ENCODE measurements at places on chromosomes 6 and 20. TPM values are rescaled to one million over a fixed set of nuclear protein-coding genes. Genes with fewer than 3 reads are reported as not detected.

DNA sequence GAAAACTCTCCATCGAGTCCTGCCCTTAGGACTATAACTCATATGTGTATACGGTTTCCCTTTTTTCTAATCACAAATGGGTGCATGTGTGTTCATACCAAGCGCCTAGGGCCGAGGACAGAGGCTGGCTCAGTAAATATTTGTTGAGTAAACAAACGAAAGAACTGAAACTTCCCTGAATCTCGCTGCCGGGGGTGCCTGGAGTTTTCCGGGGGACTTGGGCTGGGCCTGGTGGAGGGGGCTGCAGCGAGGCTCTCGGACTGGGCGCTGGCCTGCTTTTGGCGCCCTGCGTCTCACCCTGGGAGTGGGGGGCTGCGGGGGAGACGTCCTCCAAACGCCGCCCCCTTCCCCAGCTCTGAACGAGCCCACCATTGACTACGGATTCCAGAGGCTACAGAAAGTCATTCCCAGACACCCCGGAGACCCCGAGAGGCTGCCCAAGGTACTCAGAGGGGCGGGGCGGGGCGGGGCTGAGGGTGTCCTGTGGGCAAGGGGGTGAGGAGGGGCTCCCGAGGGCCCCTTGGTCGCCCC lies 49.0 kb downstream of the CPXM1 start:
- H3K36me3 ChIP-seq: peaks cover 10% of the 10 kb centered on the region
- peak overlapping the region; percentile 59 for H3K4me3 ChIP-seq
- no peak overlapping the region for H3K27ac ChIP-seq
- peaks cover 26% of the 10 kb centered on the region for H3K4me1 ChIP-seq

GRCh38 chr6:5850848-5851255 lies 155.9 kb downstream of the NRN1 start:
- H3K27me3 ChIP-seq: no peaks in the 10 kb centered on the region
- H3K4me1 ChIP-seq: no peaks in the 10 kb centered on the region
- no peak overlapping the region for H3K4me3 ChIP-seq
- no peak overlapping the region for H3K27ac ChIP-seq

DNA sequence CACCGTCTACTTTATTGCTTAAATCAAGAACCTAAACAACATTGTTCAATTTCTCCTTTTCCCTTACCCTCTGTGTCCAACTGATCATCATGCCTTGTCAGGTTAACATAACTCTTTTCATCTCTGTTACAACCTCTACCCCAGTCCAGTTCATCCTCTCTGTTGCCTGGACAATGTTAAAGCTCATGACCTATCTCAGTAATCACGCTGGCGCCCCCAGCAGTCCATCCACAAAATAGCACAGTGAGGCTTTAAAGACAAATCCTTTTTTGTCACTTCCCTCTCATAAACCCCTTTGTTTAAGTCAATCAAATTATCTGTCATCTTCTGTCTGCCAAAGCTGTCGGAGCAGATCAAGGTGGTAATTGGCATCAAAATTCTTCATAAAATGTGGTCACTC lies 140.1 kb downstream of the QKI start:
- no peak overlapping the region for H3K27ac ChIP-seq
- peak; percentile 57 for DNase-seq
- no peaks in the 10 kb centered on the region for H3K27me3 ChIP-seq
- no peak overlapping the region for H3K4me3 ChIP-seq
- peaks cover 47% of the 10 kb centered on the region for H3K36me3 ChIP-seq
- no peaks in the 10 kb centered on the region for H3K4me1 ChIP-seq

- no peak overlapping the region for H3K27ac ChIP-seq
- H3K4me1 ChIP-seq: peaks cover 46% of the 10 kb centered on the region
- no peaks in the 10 kb centered on the region for H3K27me3 ChIP-seq
Measured at GRCh38 chr6:41602864-41603608, 35.2 kb upstream of the MDFI start.

SALL4 gene
- 0.79 TPM for total RNA-seq

DNA sequence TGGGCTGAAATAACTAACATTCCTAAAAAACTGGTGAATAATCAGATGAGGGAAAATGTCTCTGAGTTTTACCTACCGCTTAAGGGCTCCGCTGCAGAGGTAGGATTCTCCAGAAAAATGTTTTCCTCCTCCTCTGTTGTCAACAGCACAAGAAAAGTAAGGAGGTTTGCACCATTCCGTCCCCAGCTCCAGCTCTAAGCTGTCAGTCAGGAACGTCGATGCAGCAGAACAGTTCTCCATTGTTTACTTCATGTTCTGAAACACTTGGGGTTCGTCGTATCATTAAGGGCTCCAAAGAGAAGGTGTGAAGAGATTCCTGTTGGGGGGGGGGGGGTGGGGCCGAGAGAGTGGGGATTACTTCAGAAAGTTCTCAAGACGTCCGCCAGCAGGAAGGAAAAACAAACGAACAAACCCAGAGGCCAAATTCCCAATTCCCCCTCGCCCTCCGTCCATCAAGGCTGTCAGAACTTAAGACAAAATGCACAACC lies 734 bp downstream of the MMS22L start:
- H3K27me3 ChIP-seq: no peaks in the 10 kb centered on the region
- DNase-seq: peak; percentile 10
- peak overlapping the region; percentile 67 for H3K27ac ChIP-seq
- H3K4me1 ChIP-seq: no peaks in the 10 kb centered on the region
- H3K4me3 ChIP-seq: peak overlapping the region; percentile 74

DNA sequence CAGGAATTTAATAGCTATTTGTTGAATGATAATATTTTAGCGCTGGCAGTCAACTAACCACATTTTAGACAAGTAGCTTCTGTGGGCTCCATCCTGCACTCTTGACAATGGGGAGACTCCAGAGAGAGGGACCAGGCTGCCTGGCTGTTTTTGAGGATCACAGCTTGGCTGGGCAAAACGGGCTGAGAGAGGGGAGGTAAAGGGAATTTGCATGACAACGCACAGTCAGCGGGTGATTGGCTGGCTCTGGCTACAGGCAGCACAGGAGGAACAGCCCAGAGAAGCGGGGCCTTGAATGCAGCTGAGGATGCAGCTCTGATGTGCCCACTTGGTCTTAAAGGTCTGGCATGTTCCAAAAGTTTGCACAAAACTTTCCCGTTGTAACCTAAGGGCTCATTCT lies 41.2 kb downstream of the LRFN2 start:
- no peaks in the 10 kb centered on the region for H3K27me3 ChIP-seq
- no peak for DNase-seq
- H3K36me3 ChIP-seq: no peaks in the 10 kb centered on the region
- H3K4me1 ChIP-seq: no peaks in the 10 kb centered on the region
- H3K27ac ChIP-seq: no peak overlapping the region

TBXT gene
- not detected for total RNA-seq

- peaks cover 22% of the 10 kb centered on the region for H3K4me1 ChIP-seq
- no peaks in the 10 kb centered on the region for H3K27me3 ChIP-seq
- no peak overlapping the region for H3K27ac ChIP-seq
Measured at GRCh38 chr6:43493230-43493629, 15.9 kb downstream of the TJAP1 start.

METTL24 gene
- total RNA-seq: not detected

- peaks cover 11% of the 10 kb centered on the region for H3K4me1 ChIP-seq
- no peak overlapping the region for H3K4me3 ChIP-seq
- H3K27me3 ChIP-seq: peaks cover 4% of the 10 kb centered on the region
- H3K36me3 ChIP-seq: no peaks in the 10 kb centered on the region
- DNase-seq: no peak
Measured at GRCh38 chr20:51488331-51488730, 54.2 kb downstream of the NFATC2 start.

NOX3 gene
- not detected for total RNA-seq

HCK gene
- total RNA-seq: not detected

- peaks cover 18% of the 10 kb centered on the region for H3K4me1 ChIP-seq
- H3K4me3 ChIP-seq: no peak overlapping the region
- H3K27ac ChIP-seq: no peak overlapping the region
- H3K27me3 ChIP-seq: no peaks in the 10 kb centered on the region
Measured at GRCh38 chr6:41713650-41714291, 21.6 kb downstream of the TFEB start.

SMLR1 gene
- total RNA-seq: not detected

FLRT3 gene
- total RNA-seq: 1.3 TPM

- no peaks in the 10 kb centered on the region for H3K27me3 ChIP-seq
- no peaks in the 10 kb centered on the region for H3K4me1 ChIP-seq
- DNase-seq: no peak
- H3K4me3 ChIP-seq: no peak overlapping the region
Measured at GRCh38 chr6:54899442-54899841, 52.9 kb downstream of the FAM83B start.

DNA sequence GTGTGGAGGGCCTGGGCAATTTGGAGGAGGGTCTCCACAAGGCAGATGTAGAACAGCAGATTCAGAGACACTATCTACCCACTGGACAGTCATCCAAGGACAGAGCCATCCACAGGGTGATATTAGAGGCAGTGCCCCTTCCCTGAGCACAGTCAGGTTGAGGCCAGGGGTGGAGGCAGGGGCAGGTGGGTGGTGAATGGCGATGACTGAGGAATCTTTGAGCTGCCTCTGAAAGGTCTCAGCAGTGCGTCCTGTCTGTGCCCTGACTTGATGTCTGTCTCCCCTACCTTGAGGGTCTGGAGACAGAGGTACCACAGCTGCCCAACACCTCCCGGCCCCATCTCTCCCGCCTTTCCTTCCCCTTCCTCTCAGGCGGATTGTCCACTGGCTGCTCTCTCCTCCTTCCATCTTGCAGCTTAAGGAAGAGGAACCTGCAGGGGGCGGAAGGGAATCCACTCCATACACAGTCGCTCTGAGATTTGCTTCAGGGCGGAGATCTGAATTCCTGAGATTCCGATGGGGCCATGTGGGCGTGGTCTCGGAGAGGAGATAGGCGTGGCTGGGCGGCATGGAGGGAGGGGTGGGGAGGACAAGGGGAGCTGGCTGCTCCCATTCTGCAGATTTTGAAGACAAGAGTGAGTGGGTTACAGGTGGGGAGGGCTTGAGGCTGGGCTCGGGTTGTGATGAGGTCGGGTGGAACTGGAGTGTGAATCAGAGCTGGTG lies 1.7 kb downstream of the MUCL3 start:
- H3K4me1 ChIP-seq: peaks cover 9% of the 10 kb centered on the region
- H3K27ac ChIP-seq: no peak overlapping the region
- peak; percentile 96 for DNase-seq
- no peaks in the 10 kb centered on the region for H3K36me3 ChIP-seq

DNA sequence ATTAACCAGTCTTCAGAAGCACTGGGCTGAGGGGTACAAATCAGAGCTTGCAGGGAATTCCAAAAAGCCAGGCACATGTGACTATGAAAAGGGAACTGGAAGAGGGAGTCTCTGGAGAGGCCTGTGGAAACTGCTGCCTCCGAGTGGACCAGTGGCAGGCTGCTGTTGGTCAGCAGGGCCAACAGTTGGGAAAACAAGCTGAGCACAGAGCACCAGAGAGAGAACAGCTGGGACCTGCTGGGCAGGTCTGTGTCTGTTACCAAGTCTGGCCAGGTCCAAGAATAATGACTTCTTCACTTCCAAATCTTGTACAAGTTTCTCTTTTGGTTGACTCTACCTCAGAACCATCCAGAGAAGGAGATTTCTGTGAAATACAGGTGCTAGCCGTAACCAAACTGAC lies 81.4 kb downstream of the LIN28B start:
- H3K4me1 ChIP-seq: no peaks in the 10 kb centered on the region
- H3K27me3 ChIP-seq: 0 out of 2 replicates have a peak, but pooled peaks cover 3% of the 10 kb centered on the region
- no peak for DNase-seq
- H3K4me3 ChIP-seq: no peak overlapping the region

PHF3 gene
- total RNA-seq: 24.3 TPM

DNA sequence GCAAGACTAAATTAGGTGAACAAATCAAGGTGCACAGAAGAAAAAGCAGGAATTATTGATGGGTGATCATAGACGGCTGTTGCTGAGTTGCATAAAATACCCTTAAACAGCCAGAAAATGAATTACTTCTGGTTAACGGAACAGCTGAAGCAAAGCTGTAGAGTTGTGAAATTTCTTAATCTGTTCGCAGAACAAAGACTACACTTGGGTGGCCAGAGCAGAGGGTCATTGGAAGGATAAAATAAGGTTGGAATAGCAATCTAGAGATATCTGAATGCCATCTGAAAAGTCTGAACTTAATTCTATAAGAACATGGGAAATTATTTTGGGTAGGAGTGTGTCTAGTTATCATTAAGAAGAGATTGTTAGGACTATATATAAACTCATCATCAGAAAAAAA lies 339.1 kb upstream of the RSPO3 start:
- no peaks in the 10 kb centered on the region for H3K36me3 ChIP-seq
- H3K4me3 ChIP-seq: no peak overlapping the region
- 0 out of 2 replicates have a peak, but pooled peaks cover 3% of the 10 kb centered on the region for H3K27me3 ChIP-seq
- H3K27ac ChIP-seq: no peak overlapping the region
- no peaks in the 10 kb centered on the region for H3K4me1 ChIP-seq

BCAS4 gene
- total RNA-seq: 4.6 TPM

DNA sequence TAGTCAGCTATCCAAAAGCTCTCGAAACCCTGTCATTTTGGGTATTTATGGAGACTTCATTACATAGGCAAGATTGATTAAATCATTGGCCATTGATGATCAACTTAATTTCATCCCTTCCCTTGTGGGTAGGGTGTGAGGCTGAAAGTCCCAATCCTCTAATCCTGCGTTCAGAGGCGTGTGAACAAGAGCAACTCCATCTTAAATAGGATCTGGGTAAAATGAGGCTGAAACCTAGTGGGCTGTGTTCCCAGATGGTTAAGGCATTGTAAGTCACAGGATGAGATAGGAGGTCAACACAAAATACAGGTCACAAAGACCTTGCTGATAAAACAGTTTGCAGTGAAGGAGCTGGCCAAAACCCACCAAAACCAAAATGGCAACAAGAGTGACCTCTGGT lies 641.7 kb upstream of the GJE1 start:
- no peak overlapping the region for H3K27ac ChIP-seq
- no peaks in the 10 kb centered on the region for H3K27me3 ChIP-seq
- no peaks in the 10 kb centered on the region for H3K36me3 ChIP-seq
- H3K4me1 ChIP-seq: peaks cover 5% of the 10 kb centered on the region
- no peak overlapping the region for H3K4me3 ChIP-seq

HSP90AB1 gene
- total RNA-seq: 1,415 TPM

DNA sequence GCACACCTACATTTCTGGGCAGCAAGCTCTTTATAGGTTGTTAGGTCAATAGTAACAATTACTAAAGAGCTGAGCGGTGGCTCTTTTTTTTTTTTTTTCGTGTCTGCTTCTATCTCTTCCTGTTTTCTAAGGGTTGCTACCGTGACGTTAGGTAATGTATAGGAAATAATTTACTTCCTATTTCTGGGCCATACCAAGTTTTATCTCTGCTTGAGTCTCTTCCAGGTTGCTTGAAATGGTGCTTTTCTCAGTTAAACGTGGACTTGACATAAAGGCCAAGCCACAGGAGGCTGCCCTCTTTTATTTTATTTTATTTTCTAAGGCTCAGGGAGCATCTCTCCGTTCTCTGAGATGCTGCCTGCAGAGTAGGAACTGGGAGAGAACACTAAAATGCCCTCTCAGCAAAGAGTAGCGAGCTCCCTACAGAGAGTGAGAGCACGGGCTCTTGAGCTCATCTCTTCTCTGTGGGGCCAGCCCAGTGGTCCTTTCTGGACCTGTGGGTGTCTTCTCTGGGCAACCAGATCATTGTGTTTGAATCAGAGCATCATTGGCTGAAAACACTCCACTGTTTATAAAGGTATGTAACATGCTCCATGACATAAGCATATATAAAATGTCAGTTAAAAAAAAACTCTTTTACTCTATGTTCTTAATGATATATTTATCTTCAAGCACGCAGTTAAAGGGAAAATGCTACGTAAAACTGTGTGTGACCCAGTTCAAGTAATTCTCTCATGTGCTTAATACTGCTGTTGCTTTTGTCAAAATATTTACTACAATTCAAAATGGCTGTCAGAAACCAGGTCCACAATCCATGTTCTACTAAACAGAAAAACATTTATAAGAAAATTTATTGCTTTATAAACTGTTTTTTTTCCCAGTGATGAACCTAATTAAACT lies at the start of gene ZNF831:
ZNF831 (plus strand) TSS at position 191 of the 900 bp plus-strand sequence. CDS start 27,199 bp downstream, outside the sequence.
- no peak for DNase-seq
- peaks cover 26% of the 10 kb centered on the region for H3K27me3 ChIP-seq
- no peak within 1 kb of the TSS for H3K27ac ChIP-seq
- no peaks in the 10 kb centered on the region for H3K4me1 ChIP-seq
- H3K36me3 ChIP-seq: no peaks in the 10 kb centered on the region
- H3K4me3 ChIP-seq: no peak within 1 kb of the TSS

All from SJSA1 (cell line).